Right renal pelvis (tissue), 4 donors: ENCODE measurements at places on chromosomes 11 and 22.

DNA sequence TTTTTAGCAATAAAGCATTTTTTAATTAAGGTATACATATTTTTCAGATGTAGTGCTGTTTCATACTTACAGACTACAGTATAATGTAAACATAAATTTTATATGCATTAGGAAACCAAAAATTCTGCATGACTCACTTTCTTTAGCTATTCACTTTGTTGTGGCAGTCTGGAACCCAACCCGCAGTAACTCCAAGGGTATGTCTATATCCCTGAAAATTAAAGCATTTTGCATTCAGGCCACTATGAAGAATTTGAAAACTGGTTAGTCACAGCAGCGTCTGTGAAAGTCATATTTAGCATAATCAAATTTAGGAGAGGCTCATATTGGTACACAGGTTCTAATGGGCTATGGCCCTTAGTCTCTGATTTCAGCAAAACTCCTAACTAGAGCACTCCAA is 46.8 kb downstream of the BBOX1 start:
- no peak for DNase-seq

DNA sequence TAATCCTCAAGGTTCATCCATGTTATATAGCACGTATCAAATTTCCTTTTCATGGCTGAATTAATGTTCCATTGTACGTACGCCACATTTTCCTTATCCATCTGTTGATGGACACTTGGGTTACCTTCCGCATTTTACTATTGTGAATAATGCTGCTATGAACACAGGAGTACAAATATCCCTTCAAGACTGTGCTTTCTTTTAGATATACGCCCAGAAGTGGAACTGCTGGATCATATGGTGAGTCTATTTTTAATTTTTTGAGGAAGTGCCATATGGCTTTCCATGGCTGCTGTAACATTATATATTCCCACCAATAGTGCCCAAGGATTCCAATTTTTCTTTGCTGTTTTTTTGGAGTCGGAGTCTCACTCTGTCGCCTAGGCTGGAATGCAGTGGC is 6.0 kb downstream of the MRPL40 start:
- no peak for DNase-seq

- no peak for DNase-seq
These were observed 526.6 kb upstream of the CADM1 start for GRCh38 chr11:116030697-116031331.

- no peak for DNase-seq
These were observed 18.2 kb downstream of the ST14 start for GRCh38 chr11:130177782-130178181.

DNA sequence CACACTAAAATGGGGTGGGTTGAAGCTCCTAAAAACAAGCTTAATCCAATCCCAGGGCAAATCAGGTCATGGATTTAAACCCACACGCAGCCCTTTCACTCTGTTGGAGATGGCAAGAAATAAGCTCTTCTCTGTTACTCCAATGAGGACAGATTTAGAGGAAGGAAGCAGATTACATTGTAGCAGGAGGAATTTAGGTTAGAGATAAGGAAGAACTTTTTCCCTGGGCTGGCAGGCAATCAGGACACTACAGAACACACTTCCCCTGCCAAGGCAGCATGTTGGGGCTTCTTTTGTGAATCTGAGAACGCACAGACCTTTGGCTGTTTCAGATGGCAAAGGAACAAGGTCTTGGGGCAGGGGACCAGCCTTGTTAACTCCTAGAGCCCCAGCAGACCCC is 46.2 kb downstream of the C11orf58 start:
- no peak for DNase-seq

DNA sequence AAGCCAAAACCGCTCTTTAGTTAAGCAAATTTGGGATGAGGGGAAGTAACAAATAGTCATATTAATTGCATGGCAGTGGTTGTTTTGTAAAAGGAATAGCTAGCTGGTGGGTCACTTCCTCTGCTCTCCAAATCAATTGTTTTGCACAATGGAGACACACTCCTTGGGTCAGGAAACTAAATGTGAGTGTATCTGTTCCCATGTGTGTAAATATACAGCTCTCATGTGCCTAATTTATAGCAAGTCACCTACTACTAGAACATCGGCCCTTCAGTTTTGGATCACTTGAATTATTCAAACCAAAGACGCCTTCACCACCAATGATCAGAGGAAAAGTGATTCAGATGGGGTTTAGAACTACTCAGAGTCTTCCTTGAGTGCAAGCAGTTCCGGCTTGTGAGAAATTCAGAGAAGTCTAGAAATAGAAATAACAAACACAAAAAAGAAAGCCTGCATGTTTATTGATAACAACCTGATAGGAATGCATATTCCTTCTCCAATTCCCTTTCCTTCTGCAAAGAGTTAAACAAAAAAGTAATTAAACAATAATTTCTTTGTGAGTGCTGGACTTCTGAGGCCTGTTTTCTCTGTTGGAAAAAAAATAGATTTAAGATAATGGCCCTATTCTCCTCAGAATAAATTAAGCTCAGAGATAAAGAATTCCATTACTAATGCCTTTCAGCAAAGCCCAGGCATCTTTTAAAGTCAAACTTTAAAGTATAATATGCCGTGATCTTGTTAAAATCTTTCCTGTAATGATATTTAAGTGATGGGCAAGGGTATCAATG is 100.4 kb downstream of the KIRREL3 start:
- DNase-seq: no peak

DNA sequence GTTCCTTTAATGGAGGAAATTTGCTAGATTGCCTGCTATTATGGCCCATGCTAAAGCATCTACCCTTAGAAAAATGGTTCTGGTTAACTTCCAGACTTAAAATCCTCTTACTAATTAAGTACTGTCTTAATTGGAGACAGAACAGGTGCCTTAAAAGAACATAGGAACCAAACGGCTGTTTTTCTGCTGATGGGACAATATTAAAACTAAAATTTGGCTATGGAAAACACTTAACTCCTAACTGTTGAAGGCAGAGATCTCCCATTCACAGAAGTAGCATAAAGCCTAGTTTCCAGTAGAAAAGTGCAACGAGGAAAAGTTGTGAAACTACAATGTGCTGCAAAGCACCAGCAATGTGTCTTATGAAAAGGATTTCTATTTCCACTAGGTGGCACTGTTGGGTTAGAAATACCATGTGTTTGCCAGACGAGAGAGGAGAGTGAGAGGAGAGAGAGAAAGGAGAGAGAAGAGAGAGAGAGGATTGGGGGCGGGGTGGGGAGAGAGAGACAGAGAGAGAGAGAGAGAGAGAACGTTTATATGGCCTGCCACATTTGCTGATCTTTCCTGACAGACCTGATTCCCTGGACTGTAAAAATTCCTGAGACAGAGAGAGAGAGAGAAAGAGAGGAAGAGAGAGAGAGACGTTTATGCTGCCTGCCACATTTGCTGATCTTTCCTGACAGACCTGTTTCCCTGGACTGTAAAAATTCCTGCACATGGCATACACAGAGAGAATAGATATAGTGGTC is 51.5 kb downstream of the FAM181B start:
- peak; percentile 28 for DNase-seq

DNA sequence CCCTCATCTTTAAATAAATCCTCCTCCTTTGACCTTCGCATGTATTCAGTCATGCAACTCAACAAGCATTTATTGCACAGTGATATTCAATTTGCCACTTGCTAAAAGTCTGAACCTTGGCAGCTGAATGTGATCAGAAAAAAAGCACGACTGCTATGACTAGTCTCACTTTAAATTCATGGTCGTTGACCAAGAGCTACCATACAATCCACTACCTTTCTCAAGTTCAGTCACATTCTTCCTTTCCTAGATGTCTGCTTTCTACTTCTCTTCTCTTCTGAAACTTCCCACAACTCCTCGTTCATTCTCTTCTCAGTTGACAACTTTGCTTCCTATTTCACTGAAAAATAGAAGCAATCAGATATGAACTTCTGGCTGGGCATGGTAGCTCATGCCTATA is 2.0 kb upstream of the SAA1 start:
- no peak for DNase-seq

GRCh38 chr11:122235615-122236014 is 119.6 kb upstream of the BLID start:
- DNase-seq: no peak

GRCh38 chr11:17765356-17766072 is 30.9 kb downstream of the KCNC1 start:
- DNase-seq: no peak

- DNase-seq: no peak
These were observed 198.4 kb upstream of the SESN3 start for GRCh38 chr11:95429376-95429907.

DNA sequence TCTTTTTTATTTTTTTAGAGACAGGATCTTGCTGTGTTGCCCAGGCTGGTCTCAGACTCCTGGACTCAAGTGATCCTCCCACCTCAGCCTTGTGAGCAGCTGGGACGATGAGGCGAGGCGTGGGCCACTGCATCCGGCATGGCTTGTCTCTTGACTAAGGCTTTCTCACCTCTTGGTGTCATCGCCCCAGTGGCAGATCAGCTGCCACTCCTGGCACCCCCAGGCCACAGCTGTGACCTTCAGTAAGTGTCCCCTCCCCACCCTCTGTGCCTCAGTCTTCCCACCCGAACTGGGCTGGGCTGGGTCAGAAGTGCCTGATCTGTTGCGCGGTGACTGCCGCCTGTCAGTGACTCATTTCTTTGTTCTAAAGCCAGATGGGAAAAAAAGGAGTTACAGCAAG is 3.6 kb downstream of the SYNGR1 start:
- DNase-seq: no peak

- DNase-seq: no peak
These were observed 19.5 kb downstream of the TXN2 start for GRCh38 chr22:36461665-36462649.

- DNase-seq: no peak
These were observed 108.2 kb upstream of the OR4B1 start for GRCh38 chr11:48108231-48109045.

DNA sequence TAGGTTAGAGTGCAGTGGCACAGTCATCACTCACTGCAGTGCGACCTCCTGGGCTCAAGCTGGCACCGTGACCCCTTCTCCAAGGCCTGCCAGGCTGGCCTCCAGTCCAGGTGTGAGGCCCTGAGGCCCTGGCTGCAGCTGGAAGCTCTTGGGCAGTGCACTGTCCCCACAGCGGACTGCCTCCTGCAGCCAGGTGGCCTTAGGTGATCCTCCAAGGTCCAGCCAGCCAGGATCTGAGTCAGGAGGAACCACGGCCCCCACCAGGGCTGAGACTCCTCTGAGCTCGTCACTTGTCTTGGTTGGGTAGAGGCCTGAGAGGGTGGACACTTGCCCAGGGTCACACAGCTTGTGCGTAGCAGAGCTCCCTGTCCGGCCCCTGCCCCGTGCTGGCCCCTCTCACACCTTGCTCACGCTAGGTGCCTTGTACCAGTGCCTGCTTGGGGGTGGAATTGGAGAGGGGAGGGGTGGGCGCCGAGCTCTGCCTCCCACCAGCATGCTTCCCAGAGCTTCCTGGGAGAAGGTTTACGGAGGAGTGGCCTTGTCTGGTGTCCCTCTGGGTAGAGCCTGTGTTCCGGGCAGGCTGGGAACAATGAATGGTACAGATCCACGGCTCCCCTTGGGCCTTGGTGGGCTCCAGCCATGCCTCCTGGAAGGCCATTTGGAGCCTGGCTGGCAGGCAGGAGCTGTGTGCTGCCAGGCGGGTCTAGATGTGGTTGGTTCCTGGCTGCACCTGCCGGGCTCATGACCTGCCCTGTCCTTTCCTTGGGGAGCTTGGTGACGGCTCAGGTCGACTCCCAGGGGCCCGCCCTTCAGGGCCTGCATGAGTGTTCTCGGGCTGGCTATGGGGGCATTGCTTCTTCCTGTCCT is 20.6 kb downstream of the KCNQ1 start:
- DNase-seq: no peak

DNA sequence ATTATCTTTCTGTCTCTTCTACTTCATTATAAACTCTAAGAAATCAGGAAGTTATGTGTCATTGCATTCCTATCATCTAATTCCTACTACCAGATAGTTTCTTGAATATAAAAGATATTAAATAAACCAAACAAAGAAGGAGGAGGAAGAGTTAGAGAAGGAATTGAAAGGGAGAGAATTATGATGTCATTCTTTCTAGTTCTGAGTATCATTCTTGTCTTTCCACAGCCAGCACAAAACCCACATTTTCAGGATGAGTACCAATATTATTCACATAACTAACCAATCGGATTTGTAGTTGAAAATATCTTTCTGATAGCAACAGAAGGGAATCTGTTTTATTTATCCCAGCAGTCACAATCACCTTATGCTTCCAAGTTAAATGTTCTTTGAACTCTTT is 13.3 kb downstream of the MS4A13 start:
- no peak for DNase-seq

DNA sequence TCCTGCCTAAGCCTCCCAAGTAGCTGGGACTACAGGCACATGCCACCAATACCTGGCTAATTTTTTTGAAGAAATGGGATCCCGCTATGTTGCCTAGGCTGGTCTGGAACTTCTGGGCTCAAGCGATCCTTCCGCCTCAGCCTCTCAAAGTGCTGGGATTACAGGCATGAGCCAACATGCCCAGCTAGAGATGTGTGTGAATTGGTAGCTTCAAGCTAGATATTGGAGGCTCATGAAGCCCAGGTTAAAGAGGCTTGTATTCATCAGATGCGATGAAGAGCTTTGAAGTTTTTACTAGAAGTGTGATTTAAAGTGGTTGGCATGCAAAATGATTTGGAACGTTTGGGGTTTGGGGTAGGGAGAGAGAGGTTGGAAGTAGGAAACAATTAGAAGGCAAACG is 19.6 kb downstream of the NF2 start:
- no peak for DNase-seq

DNA sequence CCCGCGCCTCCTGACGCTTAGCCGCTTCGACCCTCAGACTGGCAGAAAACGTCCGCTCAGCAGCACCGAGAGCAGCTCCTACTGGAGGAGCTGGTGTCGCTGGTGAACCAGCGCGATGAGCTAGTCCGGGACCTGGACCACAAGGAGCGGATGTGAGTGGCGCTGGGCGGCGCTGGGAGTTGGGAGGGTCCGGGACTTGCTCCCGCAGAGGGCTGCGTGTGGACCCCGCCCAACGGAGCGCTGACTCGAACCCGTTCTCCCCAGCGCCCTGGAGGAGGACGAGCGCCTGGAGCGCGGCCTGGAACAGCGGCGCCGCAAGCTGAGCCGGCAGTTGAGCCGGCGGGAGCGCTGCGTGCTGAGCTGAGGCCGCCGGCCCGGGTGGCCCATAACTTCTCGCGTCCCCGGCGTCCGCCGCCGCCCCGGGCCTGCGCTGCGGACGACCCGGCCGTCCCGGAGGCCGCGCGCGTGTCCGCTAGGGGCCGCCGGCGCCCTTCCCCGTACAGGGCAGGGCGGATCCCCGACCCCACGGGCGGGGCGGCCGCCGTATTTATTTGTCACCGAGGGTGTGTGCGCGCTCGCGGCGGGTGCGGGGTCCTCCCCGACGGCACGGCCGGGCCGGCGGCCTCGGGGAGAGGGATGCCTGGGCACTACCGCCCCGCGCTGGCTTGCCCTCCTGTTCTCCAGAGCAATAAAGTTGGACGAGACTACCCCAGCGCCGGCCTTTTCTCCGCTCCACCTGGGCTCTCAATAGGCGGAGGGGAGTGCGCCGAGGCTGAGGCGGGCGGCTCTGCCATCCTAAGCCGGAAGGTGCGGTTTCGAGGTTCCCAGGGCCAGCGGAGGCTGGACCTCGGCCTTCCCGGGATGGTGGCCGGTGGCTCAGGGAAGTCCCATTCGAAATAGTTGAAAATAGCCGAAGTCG is 3.4 kb downstream of the KCNK7 start:
- DNase-seq: no peak

GRCh38 chr11:116938471-116939070 is 101.1 kb upstream of the APOA1 start:
- no peak for DNase-seq
